ENCODE measurements at places on chromosomes 2 and 18.
A peak's percentile ranks its signal among the peaks of the same experiment; 100 is the strongest.

- no peak for DNase-seq
Measured at GRCh38 chr2:80151651-80152050, 152.9 kb downstream of the LRRTM1 start.

DNA sequence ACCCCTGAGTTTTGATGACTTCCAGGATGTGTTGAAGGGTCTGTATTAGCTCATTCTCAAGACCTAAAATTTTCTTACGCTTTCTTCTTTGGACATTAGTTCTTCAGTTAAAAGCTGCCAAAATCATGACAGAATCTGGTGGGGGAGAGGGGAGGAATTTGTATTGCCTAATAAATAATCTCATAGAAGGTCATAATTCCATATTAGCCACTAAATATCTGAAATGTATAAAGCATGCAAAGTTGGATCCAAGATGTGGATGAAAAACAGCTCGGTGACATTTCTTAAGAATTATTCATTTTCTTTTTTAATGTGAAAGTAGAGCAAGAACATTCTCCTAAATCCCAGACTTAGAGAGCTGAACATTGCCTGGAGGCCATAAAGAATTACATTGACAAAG is 120.1 kb downstream of the MMADHC start:
- no peak for DNase-seq

GRCh38 chr2:156841321-156841720 is 405.1 kb downstream of the GPD2 start:
- DNase-seq, result no peak

DNA sequence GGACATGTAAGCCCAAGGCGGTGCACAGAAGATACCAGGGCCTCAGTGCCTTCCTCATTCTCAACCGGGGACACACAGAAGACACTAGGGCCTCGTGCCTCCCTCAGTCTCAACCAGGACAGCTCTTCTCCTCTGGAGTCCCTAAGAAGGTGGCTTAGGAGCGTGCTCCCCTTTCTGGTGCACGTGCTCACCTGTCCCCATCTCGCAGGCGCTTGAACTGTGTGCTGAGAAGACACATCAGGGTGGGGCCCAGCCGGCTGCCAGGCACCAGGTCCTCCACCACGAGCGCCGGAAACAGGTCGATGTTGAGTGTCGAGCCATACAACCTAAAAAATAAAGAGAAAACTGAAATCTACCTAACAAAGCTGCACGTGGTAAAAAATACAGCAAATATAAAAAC is 99.9 kb downstream of the PXDN start:
- no peak for DNase-seq

DNA sequence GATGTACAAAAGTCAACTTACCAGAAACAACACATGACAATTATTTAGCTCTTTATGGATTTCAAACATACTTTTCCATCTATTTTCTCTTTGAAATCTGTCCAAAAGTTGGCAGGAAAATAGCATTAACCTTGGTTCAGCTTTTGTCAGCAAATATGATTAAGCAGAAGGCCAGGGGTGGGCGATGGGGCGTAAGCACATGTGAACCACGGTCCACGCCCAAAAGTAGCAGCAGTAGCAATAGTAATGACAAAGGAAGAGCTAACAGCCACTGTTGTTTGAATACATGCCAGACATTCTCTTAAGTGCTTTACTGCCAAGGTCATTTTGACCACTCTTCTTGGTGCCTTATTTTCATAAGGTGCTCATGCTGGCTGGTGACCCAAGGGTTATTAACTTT is 73.5 kb downstream of the ANTXR1 start:
- DNase-seq, result no peak

DNA sequence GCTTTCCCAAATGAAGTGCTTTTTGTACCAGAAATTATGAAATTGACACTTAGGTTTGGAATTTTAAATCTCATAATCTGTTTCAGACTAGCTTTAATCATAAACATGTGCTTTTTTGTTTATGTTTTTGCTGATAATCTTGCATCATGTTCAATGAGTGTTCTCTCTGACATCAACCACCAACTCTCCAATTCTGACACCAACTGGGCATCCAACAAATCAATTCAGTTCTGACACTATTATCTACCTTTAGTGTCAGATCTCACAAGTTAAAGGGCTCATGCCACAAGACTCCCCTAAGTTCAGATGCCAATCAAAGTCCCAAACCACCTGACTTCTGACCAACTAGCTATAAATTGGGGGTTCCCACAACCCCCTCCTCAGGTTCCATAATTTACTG is 19.6 kb downstream of the PELI1 start:
- no peak for DNase-seq

GRCh38 chr2:112725545-112726457 is 5.0 kb downstream of the NT5DC4 start:
- DNase-seq, result no peak

DNA sequence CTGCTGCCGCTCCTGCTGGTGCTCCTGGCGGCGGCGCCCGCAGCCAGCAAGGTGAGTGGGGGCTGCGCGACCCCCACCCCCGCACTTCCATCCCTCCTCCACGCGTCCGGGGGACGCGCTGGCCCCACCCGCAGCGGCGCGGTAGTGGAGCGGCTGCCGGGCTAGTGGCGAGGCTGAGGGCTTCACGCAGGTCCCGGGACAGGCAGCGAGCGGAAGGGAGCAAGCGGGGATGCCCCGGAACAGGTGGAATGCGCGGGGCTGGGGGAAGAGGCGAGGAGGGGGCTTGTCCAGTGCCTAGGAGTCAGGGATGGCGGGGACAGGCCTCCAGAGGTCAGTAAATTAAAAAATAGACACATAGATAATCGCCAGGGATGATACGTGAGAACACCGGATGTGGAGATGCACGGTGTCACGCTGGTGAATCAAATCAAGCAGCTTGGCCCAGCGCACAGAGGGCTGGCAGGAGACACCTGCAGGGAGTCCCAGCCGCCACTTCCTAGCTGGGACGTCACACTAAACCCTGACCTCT is 403 bp downstream of the COL4A3 start:
- DNase-seq, result peak; percentile 17

DNA sequence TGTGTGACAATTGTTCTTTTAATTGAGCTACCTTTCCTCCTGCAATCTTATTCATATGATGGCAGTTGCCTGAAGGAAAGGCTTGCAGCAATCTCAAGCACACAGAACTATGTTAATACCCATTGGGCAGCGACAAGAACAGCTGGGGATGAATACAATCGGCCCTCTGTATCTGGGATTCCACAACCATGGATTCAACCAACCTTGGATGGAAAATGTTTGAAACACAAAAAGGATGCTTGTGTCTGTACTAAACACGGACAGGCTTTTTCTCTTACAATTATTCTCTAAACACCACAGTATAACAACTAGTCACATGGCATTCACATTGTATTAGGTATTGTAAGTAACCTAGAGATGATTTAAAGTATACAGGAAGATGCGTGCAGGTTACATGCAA is 256.1 kb upstream of the SIX2 start:
- DNase-seq, result no peak
